ENCODE measurements at places on chromosomes 5 and 9.

GRCh38 chr5:120158211-120158610 is 305.9 kb upstream of the PRR16 start:
- DNase-seq: no peak

DNA sequence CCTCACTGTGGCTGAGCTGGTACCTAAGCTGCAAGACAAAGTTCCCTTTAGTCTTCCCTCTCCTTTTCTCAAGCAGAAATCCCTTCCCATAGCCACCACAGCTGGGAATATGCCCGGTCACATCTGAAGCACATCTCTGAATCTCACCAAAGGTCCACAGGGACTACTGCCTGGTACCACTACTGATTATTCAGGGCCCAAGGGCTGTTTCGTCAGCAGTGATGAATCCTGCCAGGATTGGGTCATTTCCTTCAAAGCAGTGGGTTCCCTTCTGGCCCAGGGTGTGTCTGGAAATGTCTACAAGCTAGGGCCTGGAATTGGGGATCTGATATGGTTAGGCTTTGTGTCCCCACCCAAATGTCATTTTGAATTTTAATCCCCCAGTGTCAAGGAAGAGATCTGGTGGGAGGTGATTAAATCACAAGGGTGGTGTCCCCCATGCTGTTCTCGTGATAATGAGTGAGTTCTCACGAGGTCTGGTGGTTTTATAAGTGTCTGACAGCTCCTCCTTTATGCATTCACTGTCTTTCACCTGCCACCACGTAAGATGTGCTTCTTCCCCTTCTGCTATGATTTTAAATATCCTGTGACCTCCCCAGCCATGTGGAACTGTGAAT is 83.2 kb upstream of the FST start:
- no peak for DNase-seq

GRCh38 chr5:82847562-82847961 is 229.6 kb downstream of the TMEM167A start:
- DNase-seq: no peak

DNA sequence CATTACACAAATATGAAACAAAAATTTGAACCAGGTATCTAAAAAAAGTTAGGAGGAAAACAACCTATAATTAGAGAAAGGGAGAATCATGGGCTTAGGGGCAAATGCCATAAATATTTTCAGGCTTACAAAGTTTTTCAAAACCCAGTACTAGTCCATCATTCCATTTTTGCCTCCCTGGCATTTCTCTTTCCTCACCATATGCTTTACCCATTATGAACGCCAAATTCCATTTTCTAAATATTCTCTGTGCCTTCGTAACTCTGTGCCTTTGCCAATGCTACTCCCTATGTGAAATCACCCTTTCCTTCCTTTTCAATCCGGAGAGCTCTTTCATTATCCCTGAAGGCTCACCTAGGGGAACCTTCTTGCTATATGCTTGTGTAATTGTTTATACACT is 434.1 kb downstream of the ZSWIM6 start:
- DNase-seq: no peak

DNA sequence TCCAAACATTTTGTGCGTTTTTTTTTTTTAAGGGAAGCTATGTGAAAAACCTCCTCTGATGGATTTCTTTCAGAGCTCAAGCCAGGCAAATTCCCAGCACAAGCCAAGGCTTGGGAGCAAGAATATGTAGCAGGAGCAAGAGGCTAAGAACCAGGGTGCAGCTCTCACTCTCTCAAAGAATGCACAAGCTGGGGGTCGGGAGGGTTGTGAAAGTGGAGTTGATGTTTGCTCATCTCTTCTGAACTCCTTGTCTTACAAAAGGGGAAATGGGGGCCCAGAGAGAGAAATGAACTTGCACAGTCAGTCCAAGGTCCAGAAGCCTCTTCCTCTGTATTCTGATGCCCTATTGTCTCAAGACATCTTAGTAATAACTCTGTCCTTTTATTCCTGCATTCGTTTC is 7.7 kb upstream of the TRAF1 start:
- peak; percentile 71 for DNase-seq

- DNase-seq: no peak
These were observed 95.1 kb downstream of the NMUR2 start for GRCh38 chr5:152309926-152310450.

GRCh38 chr5:34957321-34957720 is 28.0 kb downstream of the DNAJC21 start:
- DNase-seq: no peak

DNA sequence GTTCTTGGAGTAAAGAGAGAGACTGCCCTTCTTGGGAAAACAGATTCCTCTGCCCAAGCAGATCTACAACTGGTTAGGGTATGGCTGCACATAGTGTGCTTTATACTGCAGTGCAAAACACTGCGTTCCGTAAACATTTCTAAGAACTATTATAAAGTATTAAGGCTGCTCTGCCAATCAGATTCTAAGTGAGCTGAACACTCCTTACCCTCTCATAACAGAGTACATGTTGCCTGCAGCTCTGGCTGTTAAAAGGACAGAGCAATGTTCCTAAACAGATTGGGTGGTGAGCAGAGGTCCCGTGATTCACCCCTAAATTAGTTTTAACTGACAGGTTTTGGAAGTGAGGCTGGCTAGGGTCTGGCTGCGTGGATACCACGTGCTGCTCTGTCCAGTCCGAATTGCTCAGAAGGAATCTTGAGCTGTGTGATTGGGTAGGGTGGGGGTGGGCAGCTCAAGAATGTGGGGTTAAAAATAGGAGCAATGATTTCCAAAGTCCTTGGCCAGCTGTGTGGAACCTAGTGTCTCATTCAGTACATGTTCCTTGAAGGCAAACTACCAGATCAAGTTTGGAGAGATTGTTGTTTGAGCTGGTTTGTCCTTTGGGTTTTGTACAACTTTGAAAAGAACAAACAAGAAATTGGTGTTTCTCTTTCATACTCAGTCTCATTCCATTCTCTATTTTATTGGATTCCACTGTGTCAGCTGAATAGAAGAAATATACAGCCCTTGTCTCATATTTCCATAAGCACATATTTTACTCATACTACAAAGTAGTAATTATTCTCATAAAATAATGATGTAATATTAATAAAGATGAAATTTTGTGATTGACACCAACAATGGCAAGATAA is 497.6 kb upstream of the CD180 start:
- no peak for DNase-seq

DNA sequence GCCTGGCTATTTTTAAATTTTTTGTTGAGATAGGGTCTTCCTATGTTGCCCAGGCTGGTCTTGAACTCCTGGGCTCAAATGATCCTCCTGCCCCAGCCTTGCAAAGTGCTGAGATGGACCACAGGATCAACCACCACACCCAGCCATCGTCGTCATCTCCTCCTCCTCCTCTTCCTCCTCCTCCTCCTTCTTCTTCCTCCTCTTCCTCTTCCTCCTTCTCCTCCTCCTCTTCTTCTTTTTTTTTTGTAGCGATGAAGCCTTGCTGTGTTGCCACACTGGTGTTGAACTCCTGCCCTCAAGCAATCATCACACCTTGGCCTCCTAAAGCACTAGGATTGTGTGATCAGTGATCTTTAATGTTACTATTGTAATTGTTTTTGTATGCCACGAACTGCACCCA is 49.4 kb upstream of the ERBIN start:
- DNase-seq: no peak

GRCh38 chr9:21481470-21482056 is 550 bp downstream of the IFNE start:
- no peak for DNase-seq

- no peak for DNase-seq
These were observed 89.8 kb downstream of the PCDH1 start for GRCh38 chr5:141788296-141788970.
